HFFc6 (cell line): ENCODE measurements at places on chromosomes 11 and 22. TPM values are rescaled to one million over a fixed set of nuclear protein-coding genes. Genes with fewer than 3 reads are reported as not detected.

DNA sequence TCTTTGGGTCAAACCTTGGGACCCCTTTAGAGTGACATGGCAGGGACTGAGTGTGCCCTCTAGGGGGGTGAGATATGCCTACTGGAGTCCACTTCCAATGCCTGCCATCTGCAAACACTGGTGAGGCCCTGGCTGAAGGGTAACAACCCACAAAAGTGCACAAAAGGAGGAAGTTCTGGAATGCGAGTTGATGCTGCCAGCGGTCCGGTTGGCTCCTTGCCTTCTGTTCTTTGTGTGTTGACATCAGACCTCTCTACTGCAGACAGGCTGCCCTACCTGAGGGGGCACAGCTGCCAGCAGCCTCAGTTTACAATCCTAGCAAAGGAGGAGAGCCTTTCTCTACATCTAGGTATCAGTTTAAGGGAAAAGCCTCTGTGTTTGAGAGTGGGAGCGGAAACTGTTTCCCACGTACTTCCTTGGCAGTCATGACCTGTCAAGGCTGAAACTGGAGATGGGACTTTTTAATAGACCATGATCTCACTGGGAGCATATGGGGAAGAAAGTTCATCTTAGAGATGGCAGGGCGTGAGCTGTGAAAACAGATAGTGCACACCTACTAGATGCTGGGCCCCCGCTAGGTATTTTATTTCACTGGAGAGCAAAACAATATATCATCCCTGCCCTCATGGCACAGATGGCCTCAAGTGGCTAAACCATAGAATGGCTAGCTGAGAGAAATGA lies 27.2 kb downstream of the BMAL1 start:
- DNase-seq = no peak
- H3K4me1 ChIP-seq = no peaks in the 10 kb centered on the region
- H3K36me3 ChIP-seq = no peaks in the 10 kb centered on the region
- no peak overlapping the region for H3K4me3 ChIP-seq
- H3K27me3 ChIP-seq = peaks cover 2% of the 10 kb centered on the region

DNA sequence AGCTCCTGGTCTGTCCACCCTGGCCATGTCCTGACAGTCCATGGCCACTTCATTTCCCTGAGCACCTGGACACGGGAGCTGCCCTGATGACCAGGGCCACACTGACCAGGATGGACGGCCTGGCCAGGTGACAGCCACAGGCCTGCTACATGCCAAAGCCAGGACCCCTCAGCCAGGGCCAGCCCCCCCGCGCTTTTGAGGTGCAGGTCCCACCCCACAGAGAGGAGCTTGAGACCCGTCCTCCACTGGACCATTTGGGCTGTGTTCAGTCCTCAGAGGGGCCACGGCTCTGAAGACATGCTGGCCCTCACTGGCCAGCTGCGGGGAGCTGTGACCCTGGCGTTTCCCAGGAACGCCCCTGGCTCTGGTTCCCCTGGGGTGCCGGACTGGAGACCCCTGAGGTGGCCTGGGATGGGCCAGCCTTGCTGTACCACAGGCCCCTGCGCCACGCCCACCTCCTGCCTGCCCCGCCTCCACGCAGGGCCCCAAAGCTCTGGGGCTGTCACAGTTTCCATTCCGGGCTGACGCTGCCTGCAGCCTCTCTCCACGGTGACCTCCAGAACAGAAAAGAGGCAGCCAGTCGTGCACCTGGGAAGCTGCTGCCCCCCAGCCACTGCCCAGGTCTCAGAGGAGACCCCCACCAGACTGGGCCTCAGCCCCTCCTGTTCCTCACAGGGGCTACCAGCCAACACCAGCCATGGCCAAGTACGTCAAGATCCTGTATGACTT lies 18.2 kb downstream of the EPS8L2 start:
- H3K27me3 ChIP-seq = peaks cover 3% of the 10 kb centered on the region; the same call in 1 of the 2 replicates
- no peak overlapping the region for H3K4me3 ChIP-seq
- H3K36me3 ChIP-seq = no peaks in the 10 kb centered on the region
- DNase-seq = no peak
- peaks cover 8% of the 10 kb centered on the region; the same call in 1 of the 2 replicates for H3K4me1 ChIP-seq
- no peak overlapping the region for H3K27ac ChIP-seq

DNA sequence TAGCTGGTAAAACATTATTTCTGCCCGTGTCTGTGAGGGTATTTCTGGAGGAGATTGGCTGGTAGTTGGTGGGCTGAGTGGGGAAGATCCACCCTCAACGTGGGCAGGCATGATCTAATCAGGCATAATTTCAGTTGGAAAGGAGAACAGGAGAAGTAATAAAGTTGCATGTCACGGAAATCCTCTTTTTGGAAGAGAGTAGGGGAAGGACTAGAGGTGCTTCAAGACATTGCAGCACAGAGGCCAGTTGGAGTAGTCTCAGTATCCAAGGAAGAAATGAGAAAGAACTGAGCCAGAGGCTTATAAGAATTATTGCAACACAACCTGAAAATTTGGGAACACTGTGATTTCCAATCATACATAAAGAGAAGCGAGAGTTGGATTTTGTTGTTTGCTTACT lies 1155.1 kb downstream of the FAM181B start:
- no peak overlapping the region for H3K27ac ChIP-seq
- H3K27me3 ChIP-seq = no peaks in the 10 kb centered on the region
- DNase-seq = no peak
- no peaks in the 10 kb centered on the region for H3K36me3 ChIP-seq
- no peaks in the 10 kb centered on the region for H3K4me1 ChIP-seq
- H3K4me3 ChIP-seq = no peak overlapping the region

GRCh38 chr11:35050541-35050995 lies 88.4 kb upstream of the CD44 start:
- H3K27ac ChIP-seq = no peak overlapping the region
- H3K36me3 ChIP-seq = peaks cover 13% of the 10 kb centered on the region
- H3K27me3 ChIP-seq = no peaks in the 10 kb centered on the region
- peaks cover 27% of the 10 kb centered on the region for H3K4me1 ChIP-seq

Gene TRPM5
- not detected in 3 replicates for total RNA-seq
